Keratinocyte (primary cell): ENCODE measurements at places on chromosomes 2 and 18. TPM values are rescaled to one million over a fixed set of nuclear protein-coding genes. Genes with fewer than 3 reads are reported as not detected.

RMC1 gene
- 19.5 to 26.4 TPM (median 25.3 TPM) in 3 replicates for polyA plus RNA-seq

MTX2 gene
- polyA plus RNA-seq: 36.8 to 60.3 TPM (median 41.3 TPM) in 3 replicates

CPLX4 gene
- polyA plus RNA-seq: not detected in 3 replicates

RFTN2 gene
- 0.18 to 0.37 TPM (median 0.25 TPM) in 3 replicates for polyA plus RNA-seq

SOS1 gene
- polyA plus RNA-seq: 16.5 to 21.5 TPM (median 17.2 TPM) in 3 replicates

DSG1 gene
- 9.8 to 68.0 TPM (median 27.6 TPM) in 3 replicates for polyA plus RNA-seq

MEP1B gene
- 0.03 TPM in 1 of 3 replicates, not detected in the others for polyA plus RNA-seq

KHK gene
- 0.06 to 0.36 TPM (median 0.21 TPM) in 3 replicates for polyA plus RNA-seq

SNED1 gene
- under 0.01 to 0.12 TPM (median 0.04 TPM) in 3 replicates for polyA plus RNA-seq

COL3A1 gene
- 0.01 to 0.03 TPM (median 0.03 TPM) in 3 replicates for polyA plus RNA-seq

ATP6V1B1 gene
- 0.13 TPM in 1 of 3 replicates, not detected in the others for polyA plus RNA-seq

GLI2 gene
- polyA plus RNA-seq: 0.04 to 0.06 TPM (median 0.05 TPM) in 3 replicates

CYTIP gene
- polyA plus RNA-seq: 0.06 to 0.21 TPM in 2 of 3 replicates, not detected in the other

ALPP gene
- not detected in 3 replicates for polyA plus RNA-seq

AFTPH gene
- polyA plus RNA-seq: 18.7 to 28.3 TPM (median 24.5 TPM) in 3 replicates

HOXD13 gene
- polyA plus RNA-seq: not detected in 3 replicates

FIGN gene
- polyA plus RNA-seq: 1.9 to 2.9 TPM (median 2.0 TPM) in 3 replicates

CACNB4 gene
- 0.08 to 0.82 TPM (median 0.30 TPM) in 3 replicates for polyA plus RNA-seq

ZNF396 gene
- 0.20 to 0.49 TPM (median 0.33 TPM) in 3 replicates for polyA plus RNA-seq
